Urinary bladder (tissue), 4 donors: ENCODE measurements at places on chromosomes 12 and 14.

DNA sequence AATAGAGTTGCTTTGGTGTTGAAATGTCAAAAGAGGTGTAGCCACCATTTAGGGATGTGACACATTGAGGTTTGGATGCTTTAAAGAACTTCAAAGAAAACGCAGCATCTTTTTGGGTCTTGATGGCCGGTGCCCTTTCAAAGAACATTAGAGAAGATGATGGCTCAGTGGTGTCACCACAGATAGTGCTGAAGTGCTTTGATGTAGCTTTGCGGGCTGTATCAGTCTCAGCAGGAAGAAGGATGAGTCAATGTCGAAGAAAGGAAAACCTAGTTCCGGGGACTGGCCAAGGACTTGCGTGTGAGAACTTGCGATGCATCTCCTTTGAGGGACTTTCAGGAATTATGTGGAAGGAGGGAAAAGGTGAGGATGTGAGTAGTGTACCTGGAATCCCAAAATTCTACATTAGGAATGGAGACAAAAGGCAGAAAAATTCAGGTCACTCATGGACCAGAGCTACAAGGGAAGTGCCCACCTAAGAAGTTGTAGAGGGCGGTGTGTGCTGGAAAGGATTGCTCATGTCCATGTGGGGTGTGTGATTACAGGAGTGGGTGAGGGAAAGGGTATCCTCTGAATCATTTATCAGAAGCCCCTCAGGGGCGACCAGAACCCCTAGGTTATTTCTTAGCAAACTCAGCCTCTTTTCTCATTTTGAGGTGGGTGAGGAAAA lies 39.7 kb upstream of the GZMB start:
- no peak for DNase-seq

- DNase-seq: no peak
Measured at GRCh38 chr12:47343684-47344567, 264.2 kb upstream of the AMIGO2 start.

- DNase-seq: no peak
Measured at GRCh38 chr12:54411391-54412241, 7.5 kb downstream of the ITGA5 start.

DNA sequence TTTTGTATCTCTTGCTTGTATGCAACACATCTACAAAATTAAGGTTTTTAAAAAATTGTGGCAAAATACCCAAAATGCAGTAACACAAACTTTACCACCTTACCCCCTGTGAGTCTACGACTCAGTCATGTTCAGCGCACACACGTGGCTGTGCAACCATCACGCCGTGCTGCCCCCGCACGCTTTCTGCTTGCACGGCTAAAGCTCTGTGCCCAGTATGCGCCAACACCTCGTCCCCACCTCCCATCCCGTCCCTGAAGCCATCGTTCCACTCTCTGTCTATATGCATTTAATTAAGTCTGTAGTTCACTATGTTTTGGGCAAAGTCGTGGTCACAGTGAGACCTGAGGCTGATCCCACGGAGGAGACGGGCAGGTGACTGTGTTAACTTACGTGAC lies 36.4 kb downstream of the FZD10 start:
- DNase-seq: no peak

- no peak for DNase-seq
Measured at GRCh38 chr12:124301084-124301654, 6.3 kb downstream of the RFLNA start.

- no peak for DNase-seq
Measured at GRCh38 chr12:55720894-55721444, 776 bp downstream of the RDH5 start.

DNA sequence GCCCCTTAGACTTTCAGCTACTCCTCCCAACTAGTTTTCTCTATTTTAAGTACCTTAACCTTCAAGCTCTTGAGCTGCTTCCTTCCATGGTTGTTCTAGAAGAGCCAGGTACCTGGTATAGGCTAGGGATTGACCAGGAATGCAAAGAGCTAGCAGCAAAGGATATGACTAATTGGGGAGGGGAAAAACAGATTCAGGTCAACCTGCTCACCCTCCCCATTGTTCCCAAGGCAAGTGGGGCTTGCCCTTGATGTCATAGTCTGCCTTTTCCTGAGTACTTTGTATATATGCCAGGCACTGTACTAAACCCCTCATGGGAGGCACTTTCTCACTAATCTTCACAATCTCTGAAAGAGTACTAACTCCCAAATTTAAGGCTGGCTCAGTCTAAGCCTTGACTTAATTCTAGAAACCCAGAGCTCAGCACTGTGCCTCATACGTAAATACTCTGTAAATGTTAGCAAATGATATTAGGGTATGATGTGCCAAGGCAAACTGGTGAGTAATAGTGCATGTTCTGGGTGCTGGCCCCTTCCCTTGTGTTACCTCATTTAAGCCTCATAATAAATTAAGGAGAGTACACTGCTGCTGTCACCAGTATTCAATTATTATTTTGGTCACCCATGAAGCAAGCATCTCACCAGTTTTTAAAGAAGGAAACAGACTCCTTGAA lies 42.2 kb downstream of the SUDS3 start:
- DNase-seq: no peak

GRCh38 chr14:37093364-37093763 lies 79.0 kb downstream of the SLC25A21 start:
- DNase-seq: no peak

GRCh38 chr14:105043641-105044040 lies 21.6 kb downstream of the GPR132 start:
- DNase-seq: no peak

DNA sequence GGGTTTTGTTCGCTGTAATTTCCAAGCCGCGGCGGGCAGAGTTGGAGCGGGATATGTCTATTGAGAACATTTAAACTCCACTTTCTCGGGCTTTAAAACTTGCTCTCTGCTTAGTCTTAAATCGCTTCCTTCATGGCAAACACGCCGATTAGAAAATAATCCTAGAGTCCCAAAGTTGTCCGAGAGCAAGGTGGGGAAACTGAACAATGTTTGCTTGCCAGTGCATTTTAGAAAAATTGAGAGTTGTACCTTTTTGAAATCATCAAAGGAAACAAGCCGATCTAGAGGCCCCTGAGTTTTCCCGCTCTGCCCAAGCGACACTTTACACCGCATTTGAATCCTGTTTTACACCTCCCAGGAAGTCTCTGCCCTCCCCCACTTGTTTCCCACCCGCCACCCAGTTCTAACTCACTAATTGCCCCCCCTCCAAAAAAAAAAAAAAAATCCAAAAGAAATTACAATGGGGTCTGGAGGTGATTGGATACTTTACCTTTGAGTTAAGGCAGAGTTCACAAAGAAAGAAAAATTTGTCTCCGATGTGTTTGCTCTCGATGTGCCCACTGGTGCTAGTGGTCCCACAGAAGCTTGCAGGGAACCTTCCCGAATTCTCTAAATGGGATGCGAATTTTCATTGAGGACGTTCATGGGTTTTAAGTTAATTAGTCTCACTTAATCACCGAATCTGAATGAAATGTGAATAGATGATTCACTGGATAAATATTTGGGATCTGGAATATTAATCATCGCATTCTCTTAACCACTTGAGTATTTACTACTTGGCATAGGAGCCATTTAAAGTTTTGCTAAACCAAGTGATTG lies 2.3 kb downstream of the HMGA2 start:
- DNase-seq: no peak
